Activated T-cell treated with anti-CD3 and anti-CD28 coated beads, Interleukin-2, amount 50 U/mL, for 1 hour (primary cell): ENCODE measurements at places on chromosomes 5 and 9.

- DNase-seq: no peak
Measured at GRCh38 chr9:90393365-90394152, 249.1 kb downstream of the DIRAS2 start.

GRCh38 chr9:111992523-111992922, 95.9 kb downstream of the UGCG start:
- no peak for DNase-seq

- no peak for DNase-seq
Measured at GRCh38 chr5:32473072-32473471, 28.5 kb upstream of the ZFR start.

GRCh38 chr5:158155067-158155466, 296.1 kb upstream of the CLINT1 start:
- DNase-seq: no peak

DNA sequence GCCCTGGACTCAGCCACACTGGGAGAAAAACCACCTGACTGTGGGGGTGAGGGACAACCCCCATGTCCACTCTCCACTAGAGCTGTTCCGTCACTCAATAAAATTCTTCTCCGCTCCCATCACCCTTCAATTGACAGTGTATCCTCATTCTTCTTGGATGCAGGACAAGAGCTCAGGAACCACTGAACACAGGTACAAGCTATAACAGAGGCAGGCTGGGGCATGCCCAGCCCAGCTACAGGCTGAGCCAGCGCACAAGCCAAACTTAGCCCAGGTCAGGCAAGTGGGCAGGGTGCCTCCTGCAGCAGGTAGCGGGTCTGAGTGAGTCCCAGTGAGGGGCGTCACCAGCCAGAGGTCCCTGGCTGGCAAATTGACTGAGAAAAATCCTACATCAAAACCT, 183.4 kb downstream of the HINT1 start:
- DNase-seq: no peak

DNA sequence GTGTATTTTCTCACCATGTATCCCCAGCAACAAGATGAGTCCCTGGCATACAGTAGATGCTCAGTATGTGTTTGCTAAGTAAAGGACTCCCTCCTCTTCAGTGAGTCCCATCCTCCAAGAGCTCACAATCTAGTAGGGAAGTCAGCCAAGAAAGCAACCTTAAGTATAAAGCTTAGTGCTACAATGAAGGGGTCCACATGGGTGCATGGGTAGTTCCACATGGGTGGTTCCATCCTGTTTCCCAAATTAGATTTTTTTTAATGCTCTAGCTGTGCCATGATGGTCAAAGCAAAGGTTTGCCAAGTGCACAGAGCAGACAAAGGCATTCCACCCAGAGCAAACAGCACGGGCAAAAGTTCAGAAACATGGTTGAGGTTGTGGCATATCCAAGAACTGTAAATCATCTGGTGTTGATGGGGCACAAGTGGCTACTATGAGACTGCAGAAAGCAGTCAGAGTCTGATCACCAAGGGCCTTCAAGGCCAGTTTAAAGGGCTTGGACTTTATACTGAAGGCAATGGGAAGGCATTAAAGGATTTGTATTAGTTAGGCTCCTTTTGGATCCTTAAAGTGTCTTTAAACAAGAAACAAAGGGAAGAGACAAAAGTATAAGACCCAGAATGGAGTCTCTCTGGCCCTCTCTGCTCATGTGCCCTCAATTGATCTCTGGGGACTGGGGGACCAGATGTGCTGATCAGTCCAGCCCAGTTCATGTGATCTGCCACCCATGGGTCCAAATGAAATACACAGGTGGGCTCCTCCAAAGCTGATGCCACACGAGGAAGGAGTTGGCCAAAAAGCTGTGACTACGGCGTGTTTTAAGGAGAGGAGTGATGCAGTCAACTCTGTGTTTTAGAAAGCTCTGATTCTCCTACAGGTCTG, 9.0 kb upstream of the CPLX2 start:
- no peak for DNase-seq

- no peak for DNase-seq
Measured at GRCh38 chr9:97511655-97512427, 10.4 kb downstream of the TMOD1 start.

GRCh38 chr5:123717139-123717538, 205.2 kb downstream of the CSNK1G3 start:
- DNase-seq: no peak

GRCh38 chr5:153425914-153426313, 64.6 kb upstream of the GRIA1 start:
- no peak for DNase-seq

- no peak for DNase-seq
Measured at GRCh38 chr9:70427161-70427945, 12.9 kb upstream of the KLF9 start.

DNA sequence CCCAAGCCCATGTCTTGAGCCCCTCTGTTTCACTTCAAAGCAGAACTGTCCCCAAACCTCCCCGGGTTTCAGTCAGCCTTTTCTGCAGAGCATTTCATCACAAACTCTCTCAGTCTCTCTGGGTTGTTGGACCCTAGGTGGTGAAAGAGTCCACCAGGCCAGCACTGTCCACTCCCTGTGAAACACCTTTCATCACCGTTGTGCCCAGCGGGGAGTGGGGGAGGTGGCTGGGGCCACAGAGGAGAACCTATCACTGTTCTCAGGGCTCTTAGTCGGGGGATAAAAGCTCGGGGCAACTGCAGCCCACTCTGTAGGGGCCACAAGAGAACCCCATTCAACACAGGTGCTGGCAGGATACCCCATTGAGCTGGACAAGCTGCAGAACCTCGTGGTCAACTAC, 5.4 kb upstream of the RABL6 start:
- no peak for DNase-seq

- DNase-seq: no peak
Measured at GRCh38 chr5:167726642-167727041, 564.8 kb upstream of the WWC1 start.

- no peak for DNase-seq
Measured at GRCh38 chr9:93435386-93435785, 16.1 kb upstream of the FAM120A start.

DNA sequence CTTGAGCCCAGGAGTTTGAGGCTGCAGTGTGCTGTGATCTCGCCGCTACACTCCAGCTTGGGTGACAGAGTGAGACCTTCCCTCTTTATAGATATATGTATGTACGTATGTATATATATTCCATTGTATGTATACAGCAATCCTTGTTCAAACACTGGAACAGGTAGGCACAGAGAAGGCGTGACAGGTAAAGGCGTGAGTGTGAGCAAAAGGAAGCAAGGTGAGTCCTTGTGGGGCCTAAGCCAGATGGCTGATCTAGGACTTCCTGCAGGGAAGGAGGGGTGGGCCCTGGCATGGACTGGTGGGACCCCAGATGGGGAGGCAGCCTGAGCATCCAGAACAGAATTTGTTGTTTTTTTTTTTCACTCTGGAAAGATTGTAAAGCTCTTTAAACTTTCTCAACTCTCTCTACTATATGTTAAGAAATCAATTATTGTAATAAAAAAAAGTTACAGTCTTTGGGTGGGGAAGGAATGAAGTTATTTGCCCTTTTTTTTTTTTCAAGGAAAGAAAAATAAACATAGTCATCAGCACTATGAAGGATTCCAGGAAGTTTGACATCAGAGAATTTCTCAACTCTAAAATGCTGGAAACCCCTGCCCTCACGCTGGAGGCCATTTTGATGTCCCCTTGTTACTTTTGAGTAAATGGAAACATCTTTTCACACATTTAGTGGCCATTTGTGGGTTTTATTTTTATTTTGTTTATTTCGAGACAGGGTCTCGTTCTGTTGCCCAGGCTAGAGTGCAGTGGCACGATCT, 38.9 kb upstream of the STXBP1 start:
- DNase-seq: no peak
